Cerebellum (tissue), 4 donors: ENCODE measurements at places on chromosomes 7 and 10. TPM values are rescaled to one million over a fixed set of nuclear protein-coding genes. Genes with fewer than 3 reads are reported as not detected.

DNA sequence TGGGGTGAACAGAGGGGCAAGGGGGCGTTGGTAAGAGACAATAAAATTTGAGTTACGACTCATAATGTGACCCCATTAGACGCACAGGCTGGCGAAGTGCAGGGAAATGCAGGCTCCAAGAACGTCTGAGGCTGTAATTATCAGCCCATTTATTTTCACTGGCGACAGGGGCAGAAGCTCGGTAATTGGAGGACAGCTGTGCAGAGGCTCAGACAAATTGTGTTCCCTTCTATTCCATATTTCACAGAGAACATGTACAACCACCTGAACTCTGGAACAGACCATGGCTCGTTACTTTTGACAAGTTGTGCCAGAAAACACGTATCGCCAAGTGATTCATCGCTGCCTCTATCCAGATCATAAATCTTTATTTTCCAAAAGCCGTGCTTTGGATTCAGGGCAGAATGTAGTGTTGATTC is 137.3 kb upstream of the FRMD4A start:
- DNase-seq, result no peak

GRCh38 chr10:3645406-3645805 is 139.6 kb downstream of the KLF6 start:
- no peak for DNase-seq

LRMDA gene
- total RNA-seq, result 0.91 TPM

GRCh38 chr10:92691591-92692079 is 1.9 kb downstream of the HHEX start:
- no peak for DNase-seq

- DNase-seq, result no peak
Measured at GRCh38 chr7:92737706-92738105, 98.7 kb downstream of the CDK6 start.

- no peak for DNase-seq
Measured at GRCh38 chr10:126090443-126090842, 194.1 kb downstream of the FANK1 start.

GRCh38 chr7:151254316-151254715 is 5.8 kb upstream of the SMARCD3 start:
- no peak for DNase-seq

- DNase-seq, result no peak
Measured at GRCh38 chr10:60479305-60480020, 89.8 kb upstream of the ANK3 start.

- no peak for DNase-seq
Measured at GRCh38 chr10:60257767-60258428, 131.8 kb downstream of the ANK3 start.

CLDN4 gene
- 2.7 TPM for total RNA-seq

GRCh38 chr10:74011770-74012169 is 13.9 kb downstream of the VCL start:
- no peak for DNase-seq

CUBN gene
- 7.8 TPM for total RNA-seq

- DNase-seq, result no peak
Measured at GRCh38 chr7:32410545-32410944, 79.6 kb downstream of the LSM5 start.

CTTNBP2 gene
- total RNA-seq, result 63.5 TPM

FOXI2 gene
- total RNA-seq, result not detected

SFXN2 gene
- 10.1 TPM for total RNA-seq

DNA sequence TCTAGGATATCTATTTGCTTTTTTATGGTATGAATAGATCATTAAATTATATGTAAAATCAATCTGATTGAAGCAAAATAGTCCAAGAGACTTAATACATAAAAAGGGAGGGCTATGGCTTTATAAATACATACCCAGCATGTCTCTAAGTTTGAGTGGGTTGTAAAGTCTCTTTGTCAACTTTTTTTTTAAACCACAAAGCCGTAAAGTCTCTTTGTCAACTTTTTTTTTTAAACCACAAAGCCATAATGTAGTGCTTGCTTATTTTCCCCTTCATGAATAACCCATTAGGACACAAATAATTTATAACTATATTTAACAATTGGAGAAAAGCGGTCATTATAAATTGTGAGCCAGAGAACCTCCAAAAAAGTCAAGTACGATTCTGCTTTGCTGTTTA is 5.7 kb downstream of the HECTD2 start:
- no peak for DNase-seq

DNA sequence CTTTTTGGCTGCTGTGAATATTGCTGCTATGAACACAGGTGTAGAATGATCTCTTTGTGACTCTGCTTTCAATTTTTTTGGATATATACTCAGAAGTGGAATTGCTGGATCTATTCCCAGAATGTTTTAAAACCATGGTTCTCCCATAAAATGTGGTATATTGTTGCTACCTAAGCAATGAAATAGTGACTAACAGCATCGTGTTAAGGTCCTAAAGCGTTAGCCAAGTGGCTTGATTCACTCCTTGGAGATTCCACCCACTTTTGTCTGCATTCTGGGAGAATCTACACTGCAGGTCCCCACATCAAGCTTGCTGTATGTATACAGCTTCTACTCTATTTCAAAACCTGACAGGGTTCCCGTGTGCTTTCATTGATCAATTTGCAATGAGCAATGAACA is 105.6 kb downstream of the CDK6 start:
- DNase-seq, result no peak

DNA sequence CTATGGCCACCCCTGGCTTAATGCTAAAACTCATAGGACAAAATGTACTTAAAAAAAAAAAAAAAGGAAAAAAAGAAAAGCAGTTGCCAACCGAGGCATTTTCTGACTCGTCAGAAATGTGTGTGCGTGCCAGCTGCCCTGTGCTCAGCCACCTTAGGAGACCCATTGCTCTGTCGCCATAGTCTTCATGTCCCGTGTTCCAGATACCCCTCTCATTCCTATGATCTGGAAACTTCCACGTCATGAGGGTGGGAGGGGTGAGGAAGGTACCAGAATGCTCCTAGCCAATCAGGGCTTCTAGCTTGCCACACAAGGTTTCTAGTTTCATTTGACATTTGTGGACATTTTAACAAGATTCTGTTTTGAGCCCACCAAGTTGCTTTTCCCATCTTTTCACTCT is 212.9 kb downstream of the TCF7L2 start:
- DNase-seq, result no peak

DNA sequence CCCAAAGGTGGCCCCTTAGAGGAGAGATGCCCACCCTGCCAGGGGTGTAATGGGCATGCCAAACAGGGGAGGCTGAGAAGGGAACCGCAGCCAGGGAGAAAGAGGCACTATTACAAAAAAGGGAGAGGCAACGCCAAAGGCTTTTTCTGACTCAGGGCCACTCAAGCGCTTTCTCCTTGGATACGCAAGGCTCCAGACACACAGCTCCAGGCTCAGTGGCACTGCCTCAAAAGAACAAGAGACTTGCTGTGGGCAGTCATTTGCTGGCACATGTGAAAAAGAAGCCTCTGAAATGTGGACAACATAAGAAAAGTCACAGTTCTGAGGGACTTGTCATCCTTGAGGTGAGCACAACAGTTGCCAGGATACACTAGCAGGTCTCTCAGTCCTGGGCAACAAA is 128.4 kb downstream of the DGKI start:
- no peak for DNase-seq

BMPER gene
- total RNA-seq, result 3.8 TPM

DNA sequence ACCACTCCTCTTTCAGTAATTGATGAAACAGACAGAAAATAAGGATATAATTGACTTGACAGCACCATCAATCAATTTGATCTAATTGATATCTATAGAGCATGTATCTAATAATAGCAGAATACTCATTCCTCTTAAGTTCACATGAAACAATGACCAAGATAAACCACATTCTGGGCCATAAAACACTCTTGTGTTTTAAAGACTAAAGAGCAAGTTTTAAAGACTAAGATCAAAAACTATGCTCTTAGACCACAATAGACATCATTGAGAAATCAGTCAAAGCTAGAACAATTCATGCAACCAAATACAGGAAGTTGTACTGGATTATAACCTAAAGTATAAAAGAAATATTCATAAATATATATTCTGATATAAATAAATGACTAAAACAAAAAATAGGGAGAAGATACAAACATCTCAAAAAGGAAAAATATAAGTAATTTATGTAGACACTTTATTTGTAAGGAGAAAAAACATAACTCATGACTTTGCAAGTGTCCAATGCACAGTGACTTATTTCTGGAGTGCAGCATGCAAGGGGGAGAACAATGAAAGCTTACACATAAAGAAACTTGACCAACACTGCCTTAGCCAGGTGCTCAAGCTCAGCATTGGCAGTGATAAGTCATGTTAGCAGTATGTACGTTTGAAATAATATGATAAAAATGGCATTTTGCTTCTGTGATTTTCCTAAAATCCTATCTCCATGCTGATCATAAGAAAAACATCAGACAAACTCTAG is 312.7 kb upstream of the IGFBP3 start:
- no peak for DNase-seq

EPO gene
- total RNA-seq, result not detected

DNA sequence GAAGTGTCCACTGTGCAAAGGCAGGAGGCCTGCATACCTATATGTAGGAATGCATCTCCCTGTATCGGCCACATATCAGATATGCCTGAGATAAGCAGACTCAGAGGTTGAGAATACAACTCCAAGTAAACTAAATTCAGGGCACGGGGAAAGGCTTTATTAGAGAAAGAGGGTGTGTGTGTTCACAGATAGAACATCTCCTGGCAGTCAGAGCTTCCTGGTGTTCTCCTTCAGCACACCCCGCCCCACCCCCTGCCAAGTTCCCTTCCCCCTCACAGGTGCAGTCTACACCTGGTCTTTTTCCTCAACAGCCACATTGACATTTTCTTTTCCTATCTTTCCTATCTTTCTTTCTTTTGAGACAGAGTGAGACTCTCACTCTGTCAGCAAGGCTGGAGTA is 17.1 kb downstream of the GBX1 start:
- DNase-seq, result no peak

OR9A2 gene
- 2.6 TPM for total RNA-seq

GRCh38 chr10:88865281-88865876 is 13.7 kb upstream of the ANKRD22 start:
- DNase-seq, result no peak

- DNase-seq, result no peak
Measured at GRCh38 chr10:101000915-101001658, 1.5 kb downstream of the LZTS2 start.

DNA sequence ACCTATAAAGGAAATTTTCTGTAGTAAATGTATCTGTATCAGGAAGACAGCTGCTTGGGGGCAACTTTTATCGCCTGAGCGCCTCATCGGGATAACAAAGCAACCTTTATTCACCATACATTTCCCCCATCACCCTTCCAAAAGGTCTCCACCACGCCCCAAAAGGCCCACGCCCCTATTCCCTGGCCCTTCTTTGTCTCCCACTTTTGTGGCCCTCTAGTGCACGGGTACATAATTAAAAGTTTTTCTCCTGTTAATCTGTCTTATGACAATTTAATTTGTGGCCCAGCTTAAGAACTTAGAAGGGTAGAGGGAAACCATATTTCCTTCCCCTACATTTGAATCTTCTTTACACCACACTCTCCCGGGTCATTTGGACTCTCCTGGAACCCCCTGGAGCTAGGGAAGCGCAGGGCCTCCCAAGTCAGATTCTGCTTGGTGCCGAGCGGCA is 625 bp downstream of the RP9 start:
- no peak for DNase-seq

DNA sequence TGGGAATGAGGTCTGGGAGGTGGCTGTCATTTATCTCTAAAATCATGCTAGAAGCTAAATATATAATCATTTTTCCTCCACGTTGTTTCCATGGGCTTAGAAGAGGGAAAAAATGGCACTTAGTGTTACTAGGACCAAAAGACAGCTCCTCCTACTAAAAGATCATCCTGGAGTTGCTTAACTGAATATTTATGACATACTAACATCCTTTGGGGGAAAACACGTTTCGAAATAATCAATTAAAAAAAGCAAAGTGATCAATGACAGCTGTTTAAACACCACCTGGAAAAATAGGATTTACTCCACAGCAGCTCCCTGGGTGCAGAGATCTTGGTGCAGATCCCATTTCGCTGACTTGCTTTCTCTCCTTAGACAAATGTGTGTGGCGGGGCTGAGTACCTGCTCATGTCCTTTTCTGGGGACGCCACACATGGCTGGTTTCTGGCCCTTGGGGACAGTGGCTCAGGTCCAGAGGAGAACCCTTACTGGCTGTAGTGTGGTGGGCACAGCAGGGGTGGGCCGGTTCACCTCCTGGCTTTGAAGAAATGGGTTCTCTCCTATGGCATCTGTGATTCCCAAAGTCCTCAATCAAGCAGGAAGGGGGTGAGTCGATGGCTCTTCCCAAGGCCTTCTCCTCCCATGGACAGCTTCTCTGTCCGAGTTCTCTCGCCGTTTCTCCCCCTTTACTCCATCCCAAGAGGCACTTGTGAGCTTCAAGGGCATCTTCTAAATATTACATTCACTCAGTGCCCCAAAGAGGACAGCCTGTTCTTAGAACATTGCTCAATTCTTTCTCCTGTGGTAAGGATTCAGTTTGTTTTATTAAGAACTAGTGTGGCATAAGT is 156.4 kb upstream of the KLF14 start:
- DNase-seq, result no peak

SH2D4B gene
- 0.36 TPM for total RNA-seq

GPC2 gene
- 57.9 TPM for total RNA-seq

DNA sequence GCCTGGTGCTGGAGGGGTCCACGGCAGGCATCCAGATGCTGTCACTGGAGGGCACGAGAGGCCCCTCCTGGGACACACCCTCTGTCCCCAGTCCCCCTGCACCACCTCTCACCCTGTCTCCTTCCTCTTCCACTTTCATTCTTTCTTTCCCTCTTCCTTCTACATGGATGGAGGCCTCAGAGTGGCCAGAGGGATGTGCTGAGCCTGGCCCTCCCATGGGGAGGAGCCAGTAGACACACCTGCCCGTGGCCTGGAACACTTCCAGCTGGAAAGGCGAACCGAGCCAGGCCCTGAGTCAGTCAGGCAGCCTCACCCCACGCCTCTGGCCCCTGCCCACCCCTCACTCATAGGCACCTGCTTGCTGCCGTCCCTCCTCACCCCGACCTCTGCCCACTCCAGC is 55.9 kb upstream of the MXI1 start:
- no peak for DNase-seq

DNA sequence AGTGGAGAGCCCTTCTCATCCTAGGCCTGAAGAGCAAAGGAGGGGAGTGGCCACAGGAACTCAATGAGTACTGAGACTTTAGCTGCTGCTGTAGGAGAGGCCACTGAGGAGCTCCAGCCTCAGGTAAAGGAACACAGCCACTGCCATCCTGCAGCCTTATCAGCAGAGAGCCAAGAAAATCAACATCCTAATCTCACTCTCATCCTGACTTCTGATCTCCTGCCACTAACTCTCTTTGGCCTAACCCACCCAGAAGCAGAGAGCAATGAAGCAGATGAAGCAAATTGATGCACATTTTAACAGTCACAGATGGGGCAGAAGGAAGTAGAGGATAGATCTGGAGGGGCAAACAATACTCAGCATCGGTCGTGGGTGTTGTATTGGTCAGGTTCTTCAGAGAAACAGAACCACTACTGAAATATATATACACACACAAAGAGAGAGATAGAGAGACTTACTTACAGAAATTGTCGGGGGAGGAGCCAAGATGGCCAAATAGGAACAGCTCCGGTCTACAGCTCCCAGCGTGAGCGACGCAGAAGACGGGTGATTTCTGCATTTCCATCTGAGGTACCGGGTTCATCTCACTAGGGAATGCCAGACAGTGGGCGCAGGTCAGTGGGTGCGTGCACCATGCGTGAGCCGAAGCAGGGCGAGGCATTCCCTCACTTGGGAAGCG is 297.6 kb downstream of the MTERF1 start:
- DNase-seq, result no peak
